ENCODE measurements at places on chromosomes 1 and 21.

DNA sequence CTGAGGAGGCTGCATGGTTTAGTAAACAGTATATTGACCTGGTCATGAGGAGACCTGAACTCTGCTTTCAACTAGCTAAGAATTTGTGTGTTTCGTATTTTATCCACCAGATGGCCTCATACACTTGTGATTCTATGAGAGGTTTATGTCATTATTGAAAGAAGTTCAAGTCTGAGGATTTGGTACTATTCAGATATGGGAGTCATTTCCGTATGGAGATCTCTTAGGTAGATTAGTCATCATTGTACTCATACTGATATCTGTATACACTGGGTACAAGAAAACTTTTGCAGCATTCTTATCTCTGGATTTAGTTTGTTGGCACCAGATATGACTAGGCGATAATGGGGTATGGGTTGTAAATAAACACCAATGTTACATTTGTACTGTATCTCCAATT lies 26.6 kb downstream of the ATF6 start:
- DNase-seq, result peak; percentile 76

DNA sequence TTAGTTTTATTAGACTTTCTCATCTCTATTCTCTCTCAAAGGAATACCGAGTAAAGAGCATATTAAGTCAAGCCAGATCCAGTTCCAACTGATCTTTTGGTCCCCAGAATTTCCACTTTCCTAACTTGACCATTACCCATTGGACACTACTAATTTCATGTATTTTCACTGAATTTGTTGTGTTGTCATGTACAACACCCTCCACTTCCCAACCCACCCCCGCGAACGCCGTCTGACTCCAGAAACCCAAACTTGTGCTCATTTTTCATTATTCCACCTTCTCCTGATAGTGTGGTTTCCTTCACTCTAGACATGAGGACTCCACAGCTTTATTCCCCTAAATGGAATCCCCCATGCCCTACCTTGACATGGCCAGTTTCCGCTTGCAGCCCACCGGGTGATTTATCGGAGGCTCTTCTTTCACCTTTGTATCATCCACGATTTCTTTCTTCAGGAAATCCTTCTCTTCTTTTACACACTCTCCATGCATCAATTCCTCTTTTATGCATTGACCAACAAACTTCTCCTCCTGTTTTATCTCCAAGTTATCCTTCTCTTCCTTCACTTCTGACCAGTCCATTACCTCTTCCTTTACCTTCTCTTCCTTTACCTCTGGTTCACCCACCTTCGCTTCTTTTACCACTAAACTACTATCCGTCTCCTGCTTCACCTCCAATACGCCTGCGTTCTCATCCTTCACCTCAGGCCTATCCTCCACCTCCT lies 805 bp downstream of the ZNHIT6 start:
- DNase-seq, result no peak

DNA sequence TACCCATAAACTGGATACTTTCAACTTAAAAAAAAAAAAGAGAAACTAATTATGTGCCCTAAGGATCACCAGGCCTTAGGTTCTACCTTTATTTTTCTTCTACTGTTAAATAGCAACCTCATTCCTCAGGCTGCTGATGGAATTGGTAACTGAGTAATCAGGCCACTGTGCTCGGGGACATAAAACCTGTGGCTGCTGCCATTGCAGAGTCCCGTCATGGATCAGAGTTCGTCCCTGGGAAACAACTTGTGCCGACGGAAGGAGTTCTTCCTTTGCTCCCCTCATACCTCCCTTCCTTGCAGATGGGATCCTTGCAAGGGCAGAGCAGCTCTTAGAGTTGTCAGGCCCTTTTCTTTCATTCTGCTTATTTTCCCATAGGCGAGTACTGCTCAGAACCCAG lies 123.6 kb downstream of the PBX1 start:
- no peak for DNase-seq

GRCh38 chr1:232690285-232690935 lies 60.5 kb upstream of the SIPA1L2 start:
- peak; percentile 15 for DNase-seq

DNA sequence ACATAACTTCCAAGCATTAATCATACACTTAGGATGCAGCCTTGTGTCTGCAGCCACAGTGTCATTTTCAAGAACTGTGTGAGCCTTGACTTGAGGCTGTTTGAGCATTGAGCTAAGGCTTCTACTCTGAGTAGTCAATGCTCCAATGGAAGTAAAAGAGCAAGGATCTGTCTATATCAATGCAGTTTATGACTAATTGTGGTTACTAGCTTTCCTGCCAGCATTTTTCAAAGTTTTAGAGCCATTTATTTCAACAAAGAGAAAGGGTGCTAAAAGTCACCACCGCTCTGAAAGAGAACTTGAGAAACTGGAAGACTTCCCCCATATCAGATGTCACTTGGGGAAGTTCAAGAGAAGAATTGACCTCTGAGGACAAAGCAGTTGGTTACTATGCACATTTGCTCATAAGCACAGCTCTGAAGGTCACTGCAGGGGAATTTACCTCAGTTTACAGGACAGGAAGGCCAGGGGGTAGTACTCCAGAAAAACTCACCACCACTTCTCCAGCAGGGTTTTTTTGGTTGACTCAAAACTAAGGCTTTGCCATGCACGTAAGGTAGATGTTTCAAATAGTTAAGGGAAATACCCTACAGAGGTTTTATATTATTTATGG lies 24.5 kb upstream of the RGS1 start:
- peak; percentile 57 for DNase-seq

GRCh38 chr1:215566556-215567490 lies at the start of gene KCTD3:
Gene KCTD3, plus strand, starts transcription at chr1:215567304. Its CDS starts 382 bp downstream, at chr1:215567686.
- peak; percentile 76 for DNase-seq

- peak; percentile 59 for DNase-seq
Observed at GRCh38 chr1:51214615-51215131, 21.4 kb upstream of the RNF11 start.

DNA sequence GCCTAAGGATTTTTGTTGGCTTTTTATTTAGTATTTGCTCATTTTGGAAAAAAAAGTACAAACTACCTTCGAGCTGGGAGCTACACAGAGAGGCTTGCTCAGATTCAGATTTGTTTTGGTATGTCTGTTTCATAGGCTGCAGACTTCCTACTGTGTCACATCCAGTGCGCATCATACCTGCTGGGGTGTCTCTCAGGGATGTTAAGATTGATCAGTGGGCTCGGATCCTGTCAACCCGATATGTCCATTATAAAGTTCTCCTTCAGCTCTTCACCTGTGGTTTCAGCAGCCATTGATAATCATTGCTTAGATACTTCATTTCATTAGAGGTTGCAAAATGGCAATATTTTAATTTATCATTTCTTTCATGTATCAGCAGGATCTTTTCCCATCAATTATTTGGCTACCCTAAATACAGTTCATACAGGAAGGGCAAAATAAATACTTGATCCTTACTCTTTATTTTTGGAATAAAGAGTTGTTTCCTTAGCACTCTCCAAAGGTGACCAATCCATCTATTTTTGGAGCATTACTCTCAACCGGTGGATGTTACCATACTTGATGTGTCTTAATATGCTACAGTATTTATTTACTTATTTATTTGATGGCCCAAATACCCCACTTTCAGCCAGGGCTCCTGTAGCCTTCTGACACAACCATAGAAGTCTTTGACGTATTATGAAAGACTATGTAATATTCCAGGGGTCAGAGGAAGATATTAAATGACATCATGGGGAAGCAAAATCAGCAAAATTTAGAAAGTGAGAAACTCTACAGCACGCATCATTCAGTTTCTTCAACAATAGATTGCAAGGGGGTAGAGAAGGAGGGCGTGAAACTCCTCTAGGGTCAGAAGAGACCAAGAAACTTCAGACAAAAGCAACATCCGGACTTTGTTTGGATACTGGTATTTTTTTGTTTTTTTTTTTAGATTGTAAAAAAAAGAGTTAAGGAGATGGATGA lies 55.3 kb upstream of the HNRNPU start:
- DNase-seq, result no peak

DNA sequence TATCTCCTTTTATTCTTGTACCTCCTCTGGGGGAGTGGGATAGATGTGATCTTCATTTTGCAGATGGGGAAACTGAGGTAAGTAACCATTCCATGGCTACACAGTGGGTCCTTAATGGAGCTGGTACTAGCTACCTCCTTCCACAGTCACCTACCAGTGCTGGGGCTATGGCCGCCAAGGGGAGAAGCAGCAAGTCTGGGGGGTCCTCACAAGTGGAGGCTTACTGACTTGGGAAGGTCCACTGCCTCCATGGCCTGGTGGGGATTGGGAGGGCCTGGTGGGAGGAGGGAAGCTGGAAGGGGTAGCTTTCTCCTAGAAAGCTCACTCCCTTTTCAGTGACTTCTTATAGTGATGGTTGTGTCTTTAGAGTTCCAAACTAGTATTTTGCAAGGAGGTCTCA lies 5.9 kb upstream of the FOXO6 start:
- DNase-seq, result no peak

DNA sequence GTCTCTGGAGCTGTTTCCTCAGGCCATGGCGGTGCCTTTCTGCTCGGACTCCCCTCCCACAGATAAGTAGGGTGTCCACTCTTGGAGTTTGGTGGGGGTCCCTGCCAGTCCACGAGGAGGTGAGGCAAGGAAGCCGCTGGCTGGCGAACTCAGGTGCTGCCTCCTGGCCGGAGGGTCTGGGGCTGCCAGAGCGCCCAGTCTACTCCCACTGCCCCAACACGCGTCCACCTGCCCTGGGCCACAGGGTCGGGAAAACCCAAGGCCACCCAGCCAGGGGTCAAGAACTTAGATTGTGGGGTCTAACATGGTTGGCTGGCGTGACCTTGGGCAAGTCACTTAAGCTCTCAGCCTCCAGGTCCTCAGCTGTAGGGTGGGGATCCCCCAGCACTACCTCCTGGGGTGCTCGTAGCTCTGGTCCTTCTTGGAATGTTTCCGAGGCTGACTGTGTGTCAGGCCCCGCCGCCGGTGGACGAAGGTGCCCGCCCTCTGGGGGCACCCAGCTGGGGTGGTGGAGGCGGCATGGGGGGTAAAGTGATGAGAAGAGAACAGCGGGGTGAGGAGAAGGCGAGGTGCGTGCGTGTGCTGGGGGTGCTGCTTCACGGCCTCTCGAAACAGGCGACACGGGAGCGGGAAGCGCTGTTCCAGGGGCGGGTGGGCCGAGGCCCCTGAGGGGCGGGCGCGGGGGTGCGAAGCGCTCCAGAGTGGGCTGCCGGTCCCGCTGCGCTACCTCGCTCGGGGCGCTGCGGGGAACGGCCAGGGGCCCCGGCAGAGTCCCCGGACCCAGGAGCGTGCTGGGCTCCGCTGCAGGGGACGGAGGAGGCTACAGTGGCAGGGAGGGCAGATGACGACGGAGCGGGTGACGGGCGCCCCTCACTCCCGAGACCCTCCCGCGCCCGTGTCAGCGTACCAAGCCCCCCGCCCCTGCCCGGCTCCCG lies 1.2 kb downstream of the SH2D5 start:
- DNase-seq, result no peak

- DNase-seq, result no peak
Observed at GRCh38 chr1:85296980-85297379, 20.5 kb upstream of the BCL10 start.

DNA sequence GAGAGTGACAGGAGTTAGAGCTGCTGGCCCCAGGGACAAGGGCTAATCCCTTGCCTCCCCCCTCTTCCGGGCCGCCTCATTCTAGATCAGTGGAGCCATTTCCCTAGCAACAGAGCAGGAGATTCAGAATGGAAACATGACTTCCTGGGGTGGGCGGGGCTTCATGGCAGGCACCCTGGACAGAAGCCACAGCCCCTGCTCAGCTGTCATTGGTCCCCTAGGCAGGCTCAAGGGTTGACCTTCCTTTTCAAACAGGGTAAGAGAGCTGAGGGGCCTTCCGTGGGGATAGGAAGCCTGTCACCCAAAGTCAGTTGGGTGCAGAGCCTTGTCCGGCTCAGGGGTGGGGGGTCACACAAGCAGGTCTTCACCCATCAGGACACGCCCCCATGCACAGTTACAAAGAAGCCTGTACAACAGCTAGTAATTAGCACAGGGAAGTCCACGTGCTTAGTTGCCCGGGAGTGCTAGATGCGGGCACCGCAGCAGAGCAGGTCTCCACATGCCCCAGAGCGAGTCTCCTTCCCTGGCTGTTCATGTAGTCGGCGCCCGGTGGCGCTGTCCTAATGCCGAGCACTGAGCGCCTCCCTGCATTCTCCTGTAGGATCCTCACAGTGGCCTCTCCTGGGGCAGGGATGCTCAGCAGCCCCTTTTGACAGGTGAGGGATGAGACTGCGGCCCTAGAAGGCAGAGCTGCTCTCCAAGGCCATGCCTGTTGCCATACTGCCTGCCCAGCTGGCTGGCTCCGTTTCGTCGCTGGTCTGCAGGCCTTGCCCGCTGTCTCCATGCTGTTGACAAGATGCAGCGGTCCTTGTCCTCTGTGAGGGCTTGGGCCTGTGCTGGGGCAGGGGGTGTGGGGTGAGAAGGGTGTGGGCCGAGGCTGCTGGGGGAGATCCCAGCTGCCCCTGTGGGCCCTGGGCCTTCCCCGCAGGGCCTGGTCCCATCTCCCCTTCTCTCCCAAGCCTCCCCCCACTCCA lies 5.1 kb downstream of the TMEM201 start:
- DNase-seq, result peak; percentile 64

DNA sequence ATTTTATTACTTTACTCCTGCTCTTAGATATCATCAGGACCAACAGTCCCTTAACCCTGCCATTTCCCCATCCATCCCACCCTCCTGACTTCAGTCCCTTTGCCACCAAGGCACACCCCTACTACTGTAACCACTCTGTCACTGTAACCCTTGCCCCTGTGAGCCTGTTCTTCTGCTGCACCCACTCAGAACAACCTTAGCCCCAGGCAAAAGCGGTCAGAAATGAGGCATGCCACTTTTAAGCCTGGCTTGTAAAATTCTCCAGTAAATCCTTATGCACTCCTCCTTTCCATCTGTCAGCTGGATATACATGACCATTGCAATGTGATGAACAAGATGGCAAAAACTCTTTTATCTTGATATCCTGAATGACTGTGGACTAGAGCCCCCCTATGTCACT lies 555.0 kb upstream of the PLXNA2 start:
- no peak for DNase-seq

GRCh38 chr1:67753776-67754525 lies 69.0 kb downstream of the GADD45A start:
- no peak for DNase-seq

- no peak for DNase-seq
Observed at GRCh38 chr1:46489169-46489637, 433 bp upstream of the DMBX1 start.

GRCh38 chr1:77950873-77951272 lies 28.0 kb downstream of the FUBP1 start:
- no peak for DNase-seq

GRCh38 chr1:52579415-52579814 lies 22.8 kb upstream of the GPX7 start:
- DNase-seq, result peak; percentile 55

DNA sequence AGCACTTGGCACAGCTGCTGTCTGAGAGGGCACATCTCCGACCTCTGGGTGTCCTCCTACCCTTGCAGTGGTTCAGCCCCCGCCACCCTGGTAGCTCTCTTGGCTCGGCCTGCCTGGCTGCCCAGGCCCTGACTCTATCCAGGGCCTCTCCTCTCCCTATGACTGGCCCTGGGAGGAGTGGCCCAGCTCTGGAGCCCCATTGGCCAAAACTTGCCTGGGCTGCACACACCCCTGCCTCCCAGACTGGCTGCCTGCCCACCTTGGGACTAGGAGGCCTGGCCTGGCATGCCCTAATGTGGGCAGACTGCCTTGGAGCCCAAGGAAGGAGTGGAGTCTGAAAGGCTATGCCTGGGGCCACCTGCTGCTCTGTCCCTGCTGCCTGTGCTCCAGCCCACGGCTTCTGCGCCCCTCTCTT lies 33.6 kb downstream of the ACOT11 start:
- peak; percentile 42 for DNase-seq

- peak; percentile 44 for DNase-seq
Observed at GRCh38 chr1:178010674-178011464, 41.0 kb upstream of the SEC16B start.

All from fibroblast of villous mesenchyme (primary cell).